ENCODE measurements at places on chromosomes 5 and 9.

- no peak for DNase-seq
Measured at GRCh38 chr5:50958852-50959457, 292.5 kb downstream of the PARP8 start.

GRCh38 chr5:156762771-156763170, 87.3 kb upstream of the PPP1R2B start:
- DNase-seq = no peak

DNA sequence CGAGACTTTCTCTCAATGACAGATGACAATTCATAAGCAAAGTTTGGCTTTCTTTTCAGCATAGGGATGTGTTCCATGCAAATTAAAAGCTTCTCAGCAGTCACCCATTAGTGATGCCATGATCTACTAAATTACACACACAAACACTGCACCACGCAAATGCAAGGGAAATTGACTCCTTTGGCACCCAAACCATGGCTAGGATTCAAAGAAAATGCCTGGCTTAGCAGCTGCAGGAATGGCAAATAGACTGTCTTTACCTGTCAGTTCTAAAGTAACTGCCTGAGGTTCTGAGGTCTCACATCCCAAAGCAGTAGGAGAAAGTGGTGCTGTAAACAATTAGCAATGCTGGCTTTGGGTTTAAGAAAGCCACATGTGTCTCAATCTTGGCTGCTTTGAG, 108.6 kb upstream of the ATP10B start:
- DNase-seq = no peak

- no peak for DNase-seq
Measured at GRCh38 chr5:154653418-154653763, 101.8 kb upstream of the LARP1 start.

DNA sequence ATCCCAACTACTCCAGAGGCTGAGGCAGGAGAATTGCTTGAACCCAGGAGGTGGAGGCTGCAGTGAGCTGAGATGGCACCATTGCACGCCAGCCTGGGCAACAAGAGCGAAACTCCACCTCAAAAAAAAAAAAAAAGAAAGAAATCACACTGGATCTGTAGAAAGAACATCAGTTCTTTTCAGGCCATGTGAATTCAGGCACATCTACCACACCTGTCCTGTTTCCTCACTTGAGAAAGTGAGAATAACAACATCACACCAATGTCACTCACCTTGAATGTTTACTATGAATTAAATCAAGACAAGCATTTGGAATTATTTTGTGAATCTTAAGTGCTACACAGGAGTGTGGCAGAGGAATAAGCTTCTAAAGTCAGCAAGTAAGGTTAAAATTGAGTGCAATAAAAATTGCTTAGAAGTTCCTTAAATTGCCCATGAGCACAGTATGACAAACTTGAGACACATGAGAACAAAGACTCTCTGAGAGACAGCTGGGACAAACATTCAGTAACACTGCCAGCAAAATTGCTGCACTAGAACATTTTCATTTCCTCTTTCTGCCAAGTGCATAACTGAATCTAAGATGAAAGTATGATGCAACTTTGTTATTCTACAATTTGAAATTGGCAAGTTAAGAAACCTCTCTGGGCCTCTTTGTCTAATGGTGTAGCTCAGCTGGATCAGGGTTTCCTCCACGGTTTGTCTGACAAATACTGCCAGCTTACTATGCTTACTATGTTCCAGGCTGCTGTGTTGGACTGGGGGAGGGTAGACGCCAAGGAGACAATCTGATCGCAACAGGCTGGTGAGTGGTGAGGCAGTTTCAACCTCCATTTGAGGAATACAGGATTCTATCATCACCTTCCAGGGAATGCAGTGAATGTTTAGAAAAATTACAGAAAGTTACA, 1.9 kb upstream of the RIC1 start:
- no peak for DNase-seq
